Vagina (tissue), 2 donors: ENCODE measurements at places on chromosomes 1 and 21. TPM values are rescaled to one million over a fixed set of nuclear protein-coding genes. Genes with fewer than 3 reads are reported as not detected.

- no peak for DNase-seq
Observed at GRCh38 chr1:31878058-31878457, 60.1 kb downstream of the PTP4A2 start.

GRCh38 chr1:154595621-154596020, 12.4 kb downstream of the ADAR start:
- no peak for DNase-seq

DNA sequence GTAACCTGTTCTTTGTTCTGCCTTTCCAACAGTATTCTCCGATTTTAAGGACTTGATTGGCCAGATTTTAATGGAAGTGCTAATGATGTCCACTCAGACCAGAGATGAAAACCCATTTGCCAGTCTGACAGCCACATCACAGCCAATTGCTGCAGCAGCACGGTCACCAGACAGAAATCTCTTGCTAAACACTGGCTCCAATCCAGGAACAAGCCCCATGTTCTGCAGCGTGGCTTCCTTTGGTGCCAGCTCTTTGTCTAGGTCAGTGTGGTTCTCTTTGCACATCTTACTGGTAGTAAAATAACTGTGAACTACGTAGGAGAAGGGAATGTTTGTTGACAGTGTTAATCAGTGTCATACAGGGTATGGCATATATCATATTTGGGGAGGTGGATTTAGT, 72.7 kb downstream of the UBE4B start:
- no peak for DNase-seq

DNA sequence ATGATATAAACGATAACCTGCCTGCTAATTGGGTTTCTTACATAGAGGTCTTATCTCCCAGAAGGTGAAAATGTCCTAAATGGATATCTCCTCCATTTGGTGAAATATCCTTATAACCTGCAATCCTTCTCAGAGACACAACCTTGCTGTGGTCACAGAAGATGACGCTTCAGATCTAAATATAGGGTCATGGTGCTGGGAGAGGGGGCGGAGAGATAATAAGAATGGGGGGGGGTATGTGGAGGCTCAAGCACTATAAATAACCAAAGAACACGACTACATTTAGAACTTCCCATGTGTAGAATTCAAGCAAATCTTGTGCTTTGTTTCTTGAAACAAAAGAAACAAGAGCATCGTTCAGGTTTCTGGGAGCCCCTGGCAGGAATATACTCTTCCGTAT, 260.6 kb upstream of the ESRRG start:
- DNase-seq, result no peak

- DNase-seq, result no peak
Observed at GRCh38 chr1:24289937-24290595, 29.1 kb upstream of the GRHL3 start.

- DNase-seq, result no peak
Observed at GRCh38 chr1:94038511-94038910, 82.4 kb downstream of the ABCA4 start.

DNA sequence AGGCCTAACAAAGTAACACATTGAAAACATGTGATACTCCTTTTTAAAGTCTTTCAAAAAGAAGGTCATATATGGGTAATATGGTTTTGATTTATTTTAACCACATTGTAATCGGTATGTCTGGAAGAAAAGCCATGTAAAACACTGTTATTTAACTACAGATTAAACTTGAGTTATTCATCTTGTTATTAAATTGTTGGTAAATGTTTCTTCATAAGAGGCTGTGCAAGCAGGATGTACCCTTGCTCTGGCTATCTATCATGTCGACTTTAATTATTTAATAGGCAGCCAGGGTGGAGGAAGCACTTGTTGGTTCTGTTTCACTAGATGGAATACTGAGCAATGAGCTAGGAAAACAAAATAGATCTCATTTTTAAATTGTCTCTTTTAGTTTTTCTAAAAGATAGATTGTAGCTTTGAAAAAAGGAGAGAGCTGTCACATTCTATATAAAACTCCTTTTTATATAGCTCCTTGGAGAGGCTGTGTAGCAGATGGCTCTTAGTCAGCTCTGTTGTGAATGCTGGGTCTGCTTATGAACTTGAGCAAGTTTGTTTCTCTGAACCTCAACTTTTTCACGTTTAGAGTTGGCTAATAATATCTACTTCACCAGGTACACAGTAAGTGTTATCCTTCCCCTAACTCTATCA, 39.5 kb downstream of the LRRC8B start:
- no peak for DNase-seq

The POU3F1 gene
- not detected for total RNA-seq

The MATN1 gene
- total RNA-seq, result 0.49 TPM

The DYNLT5 gene
- 0.98 TPM for total RNA-seq

DNA sequence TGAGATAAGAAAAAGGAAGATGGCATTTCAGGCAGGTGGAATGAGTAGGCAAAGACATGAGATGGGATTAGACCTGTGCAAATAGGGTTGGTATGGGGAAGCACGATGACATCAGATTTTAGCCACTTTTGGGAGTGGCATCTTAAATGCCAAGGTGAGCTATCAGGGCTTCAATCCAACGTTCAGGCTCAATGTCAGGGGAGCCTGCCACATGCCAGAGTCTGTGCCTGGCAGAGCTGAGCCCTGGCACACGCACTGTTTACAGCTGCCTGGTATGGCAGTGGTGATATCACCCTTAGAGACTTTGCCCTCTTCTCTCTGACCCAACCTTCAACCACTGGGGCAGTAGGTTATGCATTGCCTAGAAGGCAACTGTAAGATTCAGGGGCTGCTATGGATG, 1.1 kb upstream of the GUCA2B start:
- no peak for DNase-seq

- DNase-seq, result no peak
Observed at GRCh38 chr1:247452447-247453039, 5.4 kb downstream of the OR2B11 start.

DNA sequence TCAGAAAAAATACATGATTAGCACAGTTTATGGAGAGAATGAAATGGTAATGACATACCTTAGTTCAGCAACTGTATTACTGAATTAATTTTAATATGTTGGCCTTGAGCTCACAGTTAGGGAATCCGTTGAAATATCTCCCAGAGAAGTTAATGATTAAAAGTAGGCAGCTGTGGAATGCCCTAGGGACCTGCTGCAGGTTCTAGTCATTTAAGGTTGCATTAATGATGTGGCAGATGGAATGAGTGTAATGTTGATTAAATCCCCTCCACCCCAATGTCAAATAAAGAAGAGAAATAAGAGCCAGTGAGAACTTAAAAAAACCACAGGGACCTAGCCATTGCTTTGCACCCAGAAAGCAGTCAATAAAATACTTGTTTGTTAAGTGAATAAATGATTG, 40.3 kb upstream of the TRIM45 start:
- no peak for DNase-seq

DNA sequence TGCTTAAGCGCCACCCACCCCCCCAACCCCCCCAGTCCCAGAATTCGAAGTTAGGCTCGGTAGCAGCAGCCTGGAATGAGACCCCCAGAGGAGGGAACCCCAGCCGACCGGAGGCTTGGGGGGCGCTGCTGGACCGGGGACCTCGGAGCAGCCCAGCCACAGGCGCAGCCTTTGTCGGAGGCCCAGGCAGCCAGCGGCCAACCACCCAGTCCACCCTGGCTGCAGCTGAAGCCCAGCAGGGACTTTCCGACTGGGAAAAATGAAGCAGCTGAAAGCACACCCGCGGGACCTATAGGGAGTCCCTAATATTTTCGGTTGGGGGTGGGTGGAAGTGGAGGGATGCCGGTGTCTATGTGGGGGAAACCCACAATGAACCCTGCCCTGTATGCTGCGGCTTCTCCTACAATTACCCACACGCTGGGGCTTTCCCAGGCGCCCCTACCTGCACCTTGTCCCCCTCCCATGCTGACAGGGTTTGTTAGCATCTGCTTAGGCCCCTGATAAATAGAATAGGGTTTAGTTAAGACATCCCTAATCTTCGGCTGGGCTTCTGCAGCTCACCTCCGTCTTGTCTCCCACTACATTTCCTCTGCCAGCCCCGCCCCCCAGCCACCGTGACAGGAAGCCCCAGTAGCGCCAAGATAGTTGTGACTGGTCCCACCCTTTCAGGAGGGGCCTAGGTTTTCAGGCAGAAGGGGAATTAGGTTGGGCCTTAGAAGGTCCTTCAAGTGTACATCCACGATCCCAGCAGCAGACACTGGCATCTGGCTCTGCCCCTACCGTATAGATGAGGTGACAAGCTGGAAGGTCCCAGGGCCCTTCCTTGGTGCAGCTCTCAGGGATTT, 838 bp downstream of the CCDC28B start:
- DNase-seq, result no peak

DNA sequence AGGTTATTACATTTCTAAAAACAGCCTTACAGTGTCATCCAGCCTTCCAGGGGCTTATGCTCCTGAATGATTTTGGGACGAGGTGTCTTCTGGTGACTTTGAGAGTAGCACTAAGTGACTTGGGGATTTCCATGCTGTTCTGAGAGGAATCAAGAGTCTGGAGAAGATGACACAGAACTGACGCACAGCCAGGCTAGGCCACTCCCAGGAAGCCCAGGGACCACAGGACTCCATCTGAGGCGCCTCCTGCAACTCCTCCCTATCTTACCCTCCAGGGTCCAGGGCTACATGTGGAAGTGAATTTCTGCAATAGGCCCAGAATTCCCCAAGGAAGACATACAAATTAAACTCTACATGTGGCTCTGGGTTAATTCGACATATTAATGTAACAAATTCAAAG, 92.5 kb downstream of the SLC25A24 start:
- no peak for DNase-seq

- DNase-seq, result no peak
Observed at GRCh38 chr1:98057236-98057910, 136.5 kb upstream of the DPYD start.

DNA sequence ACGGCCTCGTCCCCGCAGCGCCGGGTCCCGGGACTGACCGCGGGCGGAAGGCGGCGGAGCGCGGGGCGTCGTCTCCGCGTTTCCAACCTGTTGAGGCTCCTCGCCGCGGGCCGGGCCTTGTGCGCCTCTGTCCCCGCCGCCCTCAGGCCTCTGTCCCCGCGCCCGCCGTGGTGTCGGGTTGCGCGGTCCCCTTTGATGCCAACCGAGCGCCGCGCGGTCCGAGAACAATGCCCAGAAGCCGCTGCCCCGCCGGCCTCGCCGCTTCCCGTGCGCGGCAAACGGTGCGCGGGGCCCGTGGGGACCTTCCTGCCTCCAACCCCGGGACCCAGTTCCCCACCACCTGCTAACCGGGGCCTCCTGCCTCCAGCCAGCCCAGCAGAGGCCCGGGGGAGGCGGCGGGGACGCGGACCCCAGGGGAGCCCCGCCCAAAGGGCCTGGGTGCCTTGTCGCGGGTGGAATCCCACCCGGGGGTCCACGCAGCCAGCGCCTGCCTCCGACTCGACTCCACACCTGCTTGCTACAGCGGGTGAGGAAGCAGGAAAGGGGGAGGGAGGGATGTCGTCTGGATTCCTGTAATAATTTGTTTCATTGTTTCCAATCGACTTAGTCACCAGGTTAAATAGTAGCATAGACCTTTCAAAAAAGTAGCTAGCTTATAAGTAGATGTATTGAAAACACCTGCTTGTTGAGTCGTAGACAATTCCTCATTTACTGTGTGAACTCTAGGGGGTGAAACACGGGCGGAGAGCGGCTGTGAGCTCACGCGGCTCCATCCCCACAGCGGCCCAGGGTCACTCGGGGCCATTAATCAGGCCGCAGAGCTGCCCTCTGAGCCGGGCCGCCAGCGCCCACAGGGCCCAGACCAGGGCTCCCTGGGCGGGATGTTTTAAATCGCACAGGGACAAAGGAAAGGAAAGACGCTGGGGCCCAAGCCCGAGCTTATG, 1.1 kb downstream of the COL18A1 start:
- DNase-seq, result no peak

- DNase-seq, result no peak
Observed at GRCh38 chr1:56153276-56153675, 426.1 kb downstream of the PLPP3 start.

DNA sequence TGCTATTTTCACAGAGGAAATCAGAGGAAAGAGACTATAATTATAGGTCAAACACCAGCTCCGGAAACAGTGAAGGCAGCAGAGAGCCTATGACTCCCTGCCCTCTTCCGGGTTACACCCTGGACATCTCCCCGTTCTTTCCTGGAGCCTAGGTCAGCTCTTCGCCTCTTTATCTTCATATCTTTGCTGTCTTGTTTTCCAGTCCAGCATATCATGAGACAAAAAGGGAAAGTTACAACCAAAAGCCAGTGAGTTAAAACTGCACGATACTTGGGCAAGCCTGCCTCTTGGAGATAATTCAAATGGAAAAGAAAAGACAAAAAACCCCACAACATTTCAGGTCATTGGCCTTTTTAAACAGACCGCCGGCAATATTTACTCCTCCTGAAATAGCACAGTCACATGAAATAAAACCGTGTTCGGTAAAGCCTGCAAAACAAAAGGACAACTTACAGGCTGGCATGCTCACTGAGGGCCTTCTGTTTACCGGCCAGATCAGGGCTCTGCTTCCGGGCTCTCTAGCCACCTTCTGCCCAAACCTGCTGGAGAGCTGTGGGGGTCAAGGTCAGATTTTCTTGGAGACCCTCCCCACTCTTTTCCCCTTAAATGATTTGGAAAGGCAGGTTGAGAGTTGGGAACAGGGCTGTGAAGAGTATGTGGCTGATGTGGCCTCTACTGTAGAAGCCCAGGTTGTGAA, 42.8 kb upstream of the PPP2R5A start:
- DNase-seq, result no peak

The MORC3 gene
- total RNA-seq, result 51.6 TPM

The FNDC10 gene
- total RNA-seq, result 6.1 TPM

DNA sequence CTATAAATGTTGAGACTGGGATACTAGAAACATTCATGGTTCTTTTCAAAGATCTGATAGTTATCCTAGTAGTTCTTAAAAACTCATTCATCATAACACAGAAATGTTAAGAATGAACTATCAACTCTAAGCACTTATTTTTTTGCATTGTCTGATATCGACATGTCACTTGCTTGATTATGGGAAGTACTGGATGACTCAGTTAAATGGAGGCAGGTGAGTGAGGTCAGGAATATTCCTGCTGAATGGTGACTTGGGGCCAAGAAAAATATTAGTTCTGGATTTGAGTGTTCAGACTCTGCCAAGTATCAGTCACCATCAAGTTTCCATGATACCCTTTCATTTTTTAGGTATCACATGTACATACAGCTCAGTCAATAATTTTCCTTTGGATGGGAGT, 63.6 kb downstream of the NEK7 start:
- no peak for DNase-seq

GRCh38 chr1:28143496-28144202, 32.8 kb downstream of the PTAFR start:
- DNase-seq, result no peak

DNA sequence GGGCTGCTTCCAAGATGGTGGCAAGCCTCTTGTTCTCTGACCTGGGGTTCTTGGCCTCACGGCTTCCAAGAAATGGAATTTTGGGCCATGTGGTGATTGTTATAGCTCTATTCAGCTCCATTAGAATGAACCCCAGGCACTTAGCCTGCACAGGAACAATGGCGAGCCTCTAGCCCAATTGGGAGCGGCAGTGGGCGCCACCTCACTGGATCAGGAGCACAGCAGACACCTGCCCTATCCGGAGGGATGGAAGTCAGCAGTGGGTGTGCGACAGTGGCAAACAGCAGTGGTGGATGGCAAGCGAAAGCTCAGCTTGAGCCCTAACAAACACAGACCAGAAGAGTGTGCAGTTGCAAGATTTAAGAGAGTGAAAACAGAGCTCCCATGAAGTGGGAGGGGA, 230.9 kb downstream of the GPR52 start:
- no peak for DNase-seq
